ENCODE measurements at places on chromosomes 4 and X.
A peak's percentile ranks its signal among the peaks of the same experiment; 100 is the strongest.

GRCh38 chrX:150540965-150541364, 27.5 kb upstream of the MTM1 start:
- no peak for DNase-seq

DNA sequence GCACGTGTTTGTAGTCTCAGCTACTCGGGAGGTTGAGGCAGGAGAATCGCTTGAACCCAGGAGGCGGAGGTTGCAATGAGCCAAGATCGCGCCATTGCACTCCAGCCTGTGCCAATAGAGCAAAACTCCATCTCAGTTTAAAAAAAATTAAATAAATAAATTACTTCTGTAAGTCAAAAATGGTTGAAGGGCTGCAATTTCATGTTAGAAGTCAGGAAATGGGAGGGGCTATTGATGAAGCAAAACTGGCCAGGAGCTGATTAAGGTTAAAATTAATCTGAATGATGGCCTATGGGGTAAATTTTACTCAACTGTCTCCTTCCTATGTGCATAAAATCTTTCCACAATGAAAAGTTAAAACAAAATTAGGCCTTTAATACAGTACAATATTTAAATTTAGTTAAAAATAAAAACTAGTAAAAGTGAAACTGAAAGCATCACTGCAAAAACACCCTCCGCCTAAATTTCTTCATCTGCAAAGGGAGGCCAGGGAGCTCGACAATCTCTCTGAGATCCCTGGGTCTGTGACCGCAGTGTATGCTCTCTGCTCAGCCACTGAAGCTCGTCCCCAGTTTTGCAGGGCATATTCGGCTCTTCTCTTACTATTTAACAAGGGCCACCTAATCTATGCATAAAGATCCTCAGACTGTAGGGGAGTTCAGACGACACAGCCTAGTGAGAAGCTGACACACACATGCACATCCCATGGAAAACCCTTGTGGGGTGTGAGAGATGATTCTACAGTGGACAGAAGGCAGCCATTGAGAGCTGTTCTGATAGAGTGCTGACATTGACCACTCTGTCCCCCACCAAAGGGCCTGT, 57.2 kb downstream of the IRF2 start:
- peak; percentile 56 for DNase-seq

GRCh38 chr4:63049278-63049677, 1360.0 kb downstream of the TECRL start:
- DNase-seq = no peak

- DNase-seq = no peak
Measured at GRCh38 chr4:52979020-52979419, 116.9 kb downstream of the RASL11B start.

GRCh38 chr4:55518442-55518841, 28.3 kb downstream of the CLOCK start:
- DNase-seq = no peak

DNA sequence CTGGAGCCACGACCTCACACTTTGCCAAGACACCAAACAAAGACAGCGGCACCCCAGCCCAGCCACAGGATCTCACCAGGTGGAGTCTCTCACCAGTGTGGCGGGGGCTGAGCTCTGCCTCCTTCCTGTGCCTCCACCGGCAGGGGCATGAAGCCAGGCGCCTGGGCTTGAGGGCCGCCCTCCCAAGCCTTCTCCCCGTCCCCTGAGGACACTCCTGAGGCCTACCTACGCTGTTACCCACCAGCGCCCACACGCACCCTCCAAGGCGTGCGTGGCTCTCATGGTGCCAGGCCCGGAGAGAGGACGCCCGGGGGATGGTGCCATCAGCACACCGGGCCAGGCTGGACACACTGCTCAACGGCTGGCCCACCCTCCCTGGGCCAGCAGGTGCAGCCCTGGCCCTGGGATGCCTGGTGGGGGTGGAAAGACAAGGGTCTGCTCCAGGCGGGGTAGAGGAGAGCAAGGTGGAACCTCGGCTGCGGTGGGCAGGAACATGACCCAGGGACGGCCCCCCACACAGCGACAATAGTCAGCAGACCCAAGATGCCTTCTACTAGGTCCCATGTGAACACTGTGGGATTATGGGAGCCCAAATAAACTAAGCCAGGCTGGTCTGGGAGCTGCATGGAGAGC, 22.1 kb downstream of the NELFA start:
- DNase-seq = no peak

GRCh38 chr4:139735381-139736273, 70.0 kb downstream of the MGST2 start:
- DNase-seq = no peak

DNA sequence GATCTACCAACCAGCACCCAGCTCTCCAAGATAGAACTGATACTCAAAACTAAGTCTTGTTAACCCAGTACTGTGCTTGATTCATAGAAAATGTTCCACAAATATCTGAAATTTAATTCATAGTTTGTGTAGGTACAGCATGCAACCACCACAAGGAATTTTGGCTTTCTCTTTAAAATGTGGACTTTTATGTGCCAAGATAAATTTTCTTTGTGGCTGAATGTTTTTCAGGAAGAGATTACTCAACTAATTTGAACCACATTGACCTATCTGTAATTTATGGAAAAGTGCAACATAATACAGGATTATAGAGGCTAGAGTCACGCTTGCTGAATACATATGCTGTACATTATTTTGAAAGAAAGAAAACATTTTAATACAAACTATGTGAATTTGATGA, 730.8 kb downstream of the IL1RAPL1 start:
- no peak for DNase-seq

GRCh38 chr4:183403961-183404360, 40.5 kb upstream of the CDKN2AIP start:
- no peak for DNase-seq

DNA sequence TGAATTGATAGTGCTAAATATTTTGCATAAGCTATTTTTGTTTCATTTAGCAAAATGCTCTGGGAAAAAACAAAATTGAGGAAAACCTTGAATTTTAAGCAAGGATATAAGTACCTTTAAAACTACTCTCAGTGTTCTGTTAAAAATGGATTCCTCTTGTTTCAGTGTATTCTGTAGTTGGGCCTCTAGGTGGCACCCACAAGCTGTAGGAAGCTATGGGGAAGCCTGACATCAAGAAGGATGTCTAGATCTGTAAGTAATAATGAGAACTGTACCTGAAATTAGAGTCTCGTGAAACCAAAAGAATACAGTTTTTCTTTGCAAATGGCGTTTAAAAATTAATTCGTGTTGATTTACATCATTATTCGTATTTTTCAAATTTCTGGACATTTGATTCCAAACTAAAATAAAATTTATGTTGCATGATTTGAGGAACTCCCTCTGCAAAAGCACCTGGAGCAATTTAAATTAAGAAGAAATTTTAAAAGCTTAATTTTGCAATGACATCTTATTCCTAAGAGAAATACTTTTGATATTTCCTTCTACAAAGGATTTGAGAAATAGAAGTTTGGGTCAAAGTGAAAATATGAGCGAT, 51.2 kb downstream of the TMPRSS11E start:
- DNase-seq = peak; percentile 75

GRCh38 chrX:9339603-9340491, 125.0 kb upstream of the TBL1X start:
- peak; percentile 65 for DNase-seq

Measured in CD4-positive, alpha-beta T cell treated with Interleukin-4 for 4 hours (primary cell).